ENCODE measurements at places on chromosomes 6 and 20. TPM values are rescaled to one million over a fixed set of nuclear protein-coding genes. Genes with fewer than 3 reads are reported as not detected.

PPP1R16B gene
- 0.66 TPM for total RNA-seq

PERP gene
- total RNA-seq, result 3.1 TPM

DLGAP4 gene
- 46.7 TPM for total RNA-seq

HDAC2 gene
- 32.8 TPM for total RNA-seq

RUNX2 gene
- 0.78 TPM for total RNA-seq

PROCR gene
- 6.8 TPM for total RNA-seq

RWDD2A gene
- total RNA-seq, result 1.9 TPM

DNA sequence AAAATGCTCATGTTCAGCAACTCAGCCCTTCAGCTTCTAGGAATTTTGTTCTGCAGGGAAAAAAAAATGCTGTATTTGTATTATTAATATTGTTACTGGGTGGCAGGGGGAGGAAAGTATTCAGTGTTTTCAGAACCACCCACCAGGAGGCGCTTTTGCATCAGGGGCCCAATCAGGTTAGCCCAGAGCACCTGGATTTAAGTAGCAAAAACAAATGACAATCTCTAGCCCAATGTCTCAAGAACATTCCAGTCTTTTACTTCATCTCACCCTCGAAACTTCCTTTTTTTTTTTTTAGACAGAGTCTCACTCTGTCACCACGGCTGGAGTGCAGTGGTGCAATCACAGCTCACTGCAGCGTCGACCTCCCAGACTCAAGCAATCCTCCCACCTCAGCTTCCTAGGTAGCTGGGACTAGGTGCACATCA is 635 bp upstream of the C20orf203 start:
- H3K4me3 ChIP-seq, result no peak overlapping the region
- no peaks in the 10 kb centered on the region for H3K36me3 ChIP-seq

- peaks cover 19% of the 10 kb centered on the region for H3K4me1 ChIP-seq
- no peaks in the 10 kb centered on the region for H3K36me3 ChIP-seq
- H3K27me3 ChIP-seq, result no peaks in the 10 kb centered on the region
- DNase-seq, result peak; percentile 72
Observed at GRCh38 chr20:16352321-16352720, 220.9 kb downstream of the KIF16B start.

DNA sequence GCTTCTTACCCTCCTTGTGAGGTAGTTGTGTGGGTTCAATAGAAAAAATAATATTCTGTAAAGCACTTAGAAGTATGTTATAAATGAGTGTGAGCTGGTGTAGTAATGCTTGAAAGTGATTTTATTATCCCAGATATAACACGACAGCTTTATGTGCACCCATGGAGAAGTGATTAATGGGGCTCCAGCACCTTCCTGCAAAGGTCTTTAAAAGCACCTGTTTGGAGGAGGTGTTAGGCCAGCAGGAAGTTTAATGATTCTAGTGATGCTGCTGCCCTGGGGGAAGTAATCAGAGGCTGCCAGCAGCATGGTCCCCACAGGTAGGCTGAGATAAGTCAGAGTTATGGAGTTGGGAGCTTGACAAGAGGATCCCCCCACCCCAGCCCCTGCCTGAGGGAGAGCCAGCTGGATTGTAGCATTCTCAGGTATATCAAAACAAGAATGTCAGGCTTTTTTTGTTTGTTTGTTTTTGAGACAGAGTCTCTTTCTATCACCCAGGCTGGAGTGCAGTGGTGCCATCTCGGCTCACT is 166.3 kb downstream of the PHACTR1 start:
- no peak overlapping the region for H3K4me3 ChIP-seq
- H3K27ac ChIP-seq, result no peak overlapping the region
- H3K4me1 ChIP-seq, result no peaks in the 10 kb centered on the region
- no peak for DNase-seq
- H3K27me3 ChIP-seq, result no peaks in the 10 kb centered on the region

DNA sequence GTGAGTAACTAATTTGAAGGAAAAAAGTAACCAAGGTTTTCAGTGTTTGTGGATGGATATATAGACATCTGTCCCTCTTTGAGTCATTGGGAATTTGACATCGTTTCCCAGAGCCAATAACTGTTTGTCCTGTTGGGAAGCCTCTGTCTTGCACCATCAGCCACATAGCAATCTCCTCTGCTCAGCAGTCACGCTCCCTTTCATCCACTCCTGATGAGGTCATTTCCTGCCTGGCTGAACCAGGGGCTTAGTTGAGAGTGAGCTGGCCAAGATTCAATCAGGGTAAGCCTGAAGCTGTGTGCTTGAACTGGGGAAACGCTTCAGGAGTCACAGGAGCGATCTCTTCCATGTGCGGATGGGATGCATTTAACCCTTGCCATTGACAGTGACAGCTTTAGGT is 121.5 kb upstream of the FOXQ1 start:
- no peak overlapping the region for H3K4me3 ChIP-seq
- no peak overlapping the region for H3K27ac ChIP-seq
- H3K4me1 ChIP-seq, result no peaks in the 10 kb centered on the region
- H3K27me3 ChIP-seq, result no peaks in the 10 kb centered on the region
- peak; percentile 43 for DNase-seq

GRCh38 chr6:134240665-134241431 is 77.1 kb downstream of the SGK1 start:
- DNase-seq, result peak; percentile 31
- H3K27ac ChIP-seq, result no peak overlapping the region
- H3K4me3 ChIP-seq, result no peak overlapping the region
- no peaks in the 10 kb centered on the region for H3K4me1 ChIP-seq
- no peaks in the 10 kb centered on the region for H3K27me3 ChIP-seq

GRCh38 chr6:83031689-83032088 is 34.0 kb downstream of the UBE3D start:
- no peaks in the 10 kb centered on the region for H3K4me1 ChIP-seq
- no peaks in the 10 kb centered on the region for H3K36me3 ChIP-seq
- H3K4me3 ChIP-seq, result no peak overlapping the region
- DNase-seq, result no peak
- no peaks in the 10 kb centered on the region for H3K27me3 ChIP-seq

- peaks cover 60% of the 10 kb centered on the region for H3K4me1 ChIP-seq
- H3K27me3 ChIP-seq, result no peaks in the 10 kb centered on the region
- no peaks in the 10 kb centered on the region for H3K36me3 ChIP-seq
- peak overlapping the region; percentile 77 for H3K27ac ChIP-seq
Observed at GRCh38 chr6:133341607-133342158, 100.5 kb downstream of the EYA4 start.

DNA sequence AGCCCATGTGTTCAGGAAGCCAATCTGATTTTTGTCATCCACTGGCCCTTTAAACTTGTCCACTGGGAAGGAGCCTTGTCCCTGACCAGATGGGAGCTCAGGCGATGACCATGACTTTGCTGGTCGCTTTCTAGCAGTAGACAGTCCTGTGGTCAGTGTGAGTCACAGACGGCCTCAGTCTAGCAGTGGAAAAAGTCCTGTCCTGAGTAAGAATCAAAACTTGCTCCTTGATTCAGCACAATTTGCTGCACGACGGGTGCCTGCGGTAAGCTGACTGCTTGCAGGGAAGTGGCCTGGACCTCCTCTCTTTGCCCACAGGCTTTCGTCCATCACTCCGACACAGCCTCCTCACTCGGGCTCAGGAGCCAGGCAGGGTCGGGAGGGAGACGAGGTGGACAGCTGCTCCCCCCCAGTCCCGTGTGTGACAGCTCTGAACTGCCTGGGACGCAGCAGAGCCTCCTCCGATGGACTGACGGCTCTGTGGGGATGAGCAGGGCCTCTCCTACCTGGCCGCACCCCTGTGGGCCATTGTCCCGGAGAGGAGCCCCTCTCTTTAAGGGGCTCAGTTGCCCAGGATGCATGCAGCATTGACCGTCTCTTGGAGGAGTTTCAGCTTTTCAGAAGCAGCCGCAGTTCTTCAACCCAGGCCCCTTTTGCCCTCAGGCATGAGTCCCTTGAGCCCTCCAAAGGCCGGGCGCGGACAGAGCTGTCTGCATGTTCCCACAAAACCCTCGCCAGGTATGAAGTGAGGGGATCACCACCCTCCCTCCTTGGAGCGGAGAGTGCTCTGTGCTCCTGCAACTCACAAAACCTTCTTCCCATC is 209.2 kb downstream of the ANKRD60 start:
- H3K4me3 ChIP-seq, result no peak overlapping the region
- H3K4me1 ChIP-seq, result peaks cover 15% of the 10 kb centered on the region
- H3K27me3 ChIP-seq, result no peaks in the 10 kb centered on the region
- no peaks in the 10 kb centered on the region for H3K36me3 ChIP-seq
- no peak for DNase-seq
- H3K27ac ChIP-seq, result no peak overlapping the region

DNA sequence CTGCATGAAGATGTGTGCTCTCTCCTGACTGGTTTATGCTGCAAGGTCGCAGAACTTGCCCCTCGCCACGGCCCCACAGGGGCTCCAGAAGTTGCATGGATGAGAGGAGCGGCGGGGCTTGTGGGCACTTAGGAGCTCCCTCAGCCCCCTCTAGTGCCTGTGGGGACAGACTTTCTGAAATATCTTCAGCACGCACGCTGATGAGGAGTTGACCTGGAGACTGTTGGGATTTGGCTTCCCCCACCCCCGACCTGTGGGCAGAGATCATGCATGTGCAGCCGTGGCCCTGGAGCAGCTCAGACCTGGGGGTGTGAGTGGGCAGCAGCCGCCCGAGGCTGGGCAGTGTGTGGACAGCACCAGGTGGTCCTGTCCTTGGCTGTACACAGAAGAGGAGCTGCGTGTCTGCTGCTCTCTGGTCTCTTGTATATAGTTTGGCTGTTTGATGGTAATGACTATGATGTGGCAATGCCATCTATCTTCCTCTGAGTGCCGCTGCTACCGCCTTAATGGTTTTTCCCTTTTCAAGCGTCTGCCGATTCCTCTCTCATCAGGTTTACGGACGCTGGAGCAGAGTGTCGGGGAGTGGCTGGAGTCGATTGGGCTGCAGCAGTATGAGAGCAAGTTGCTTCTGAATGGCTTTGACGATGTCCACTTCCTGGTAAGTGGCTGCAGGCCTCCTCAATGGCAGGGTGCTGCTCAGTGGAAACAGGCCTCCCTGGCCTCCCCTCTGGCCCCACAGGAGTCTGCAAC is 81.4 kb downstream of the TCP11 start:
- no peak overlapping the region for H3K4me3 ChIP-seq
- no peak overlapping the region for H3K27ac ChIP-seq
- no peak for DNase-seq

DNA sequence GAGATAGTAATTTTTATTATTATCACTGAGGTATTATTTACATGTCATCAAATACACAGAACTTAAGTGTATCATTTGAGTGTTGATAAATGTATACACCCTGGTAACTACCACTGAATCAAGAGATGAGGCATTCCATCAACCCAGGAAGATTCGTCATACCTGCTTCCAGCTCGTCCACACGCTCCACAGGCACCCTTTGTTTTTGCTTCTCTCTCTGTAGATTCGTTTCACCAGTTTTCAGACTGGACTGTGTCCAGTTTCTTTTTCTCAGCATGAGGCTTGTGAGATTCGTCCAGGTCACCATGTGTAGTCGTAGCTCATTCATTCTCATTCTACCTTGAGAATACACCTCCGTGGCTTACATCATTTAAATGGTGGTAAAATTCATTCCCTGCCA is 64.5 kb downstream of the BFSP1 start:
- no peak overlapping the region for H3K4me3 ChIP-seq
- no peaks in the 10 kb centered on the region for H3K4me1 ChIP-seq
- H3K27ac ChIP-seq, result no peak overlapping the region
- no peaks in the 10 kb centered on the region for H3K27me3 ChIP-seq
- no peaks in the 10 kb centered on the region for H3K36me3 ChIP-seq
